CD14-positive monocyte (primary cell): ENCODE measurements at places on chromosomes 6 and 20.
A peak's percentile ranks its signal among the peaks of the same experiment; 100 is the strongest.

DNA sequence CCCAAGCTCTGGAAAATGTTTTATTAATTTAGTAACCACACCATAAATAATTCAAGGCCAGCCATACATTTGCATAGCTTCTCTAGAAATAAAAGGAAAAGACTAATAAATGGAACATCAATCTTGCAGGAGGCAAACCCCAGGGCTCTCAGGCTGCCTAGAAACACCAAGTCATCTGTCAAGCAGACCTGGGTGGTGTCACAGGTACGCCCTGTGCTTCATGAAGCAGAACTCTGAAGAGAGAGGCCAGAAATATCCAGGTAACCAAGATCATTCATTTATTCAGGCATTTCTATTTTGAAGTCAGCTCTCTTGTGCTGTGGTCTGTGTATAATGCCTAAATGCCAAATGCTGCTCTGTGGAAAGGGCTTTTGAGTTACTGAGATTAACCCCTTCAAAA, 45.3 kb upstream of the ARMH2 start:
- DNase-seq = no peak

DNA sequence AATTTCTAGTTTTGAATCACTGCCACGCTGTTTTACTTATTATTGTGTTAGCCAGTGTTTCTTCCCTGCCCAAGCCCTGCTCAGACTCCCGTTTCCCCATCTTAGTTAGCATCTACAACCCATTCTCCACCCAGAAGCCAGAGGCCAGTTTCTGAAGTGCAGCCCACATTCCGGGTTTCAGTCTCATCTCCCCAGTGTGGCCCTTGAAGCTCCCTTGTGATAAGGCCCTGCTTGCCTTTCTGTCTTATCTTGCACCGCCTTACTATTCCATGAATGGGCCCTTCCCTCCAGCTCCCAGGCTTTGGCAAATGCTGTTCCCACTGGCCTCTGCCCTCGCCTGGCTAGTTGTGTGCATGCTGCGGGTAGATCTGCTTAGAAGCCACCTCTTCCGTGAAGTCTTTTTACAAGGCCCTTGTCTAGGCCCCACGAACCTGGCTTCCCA, 41.1 kb downstream of the TOX2 start:
- DNase-seq = no peak

DNA sequence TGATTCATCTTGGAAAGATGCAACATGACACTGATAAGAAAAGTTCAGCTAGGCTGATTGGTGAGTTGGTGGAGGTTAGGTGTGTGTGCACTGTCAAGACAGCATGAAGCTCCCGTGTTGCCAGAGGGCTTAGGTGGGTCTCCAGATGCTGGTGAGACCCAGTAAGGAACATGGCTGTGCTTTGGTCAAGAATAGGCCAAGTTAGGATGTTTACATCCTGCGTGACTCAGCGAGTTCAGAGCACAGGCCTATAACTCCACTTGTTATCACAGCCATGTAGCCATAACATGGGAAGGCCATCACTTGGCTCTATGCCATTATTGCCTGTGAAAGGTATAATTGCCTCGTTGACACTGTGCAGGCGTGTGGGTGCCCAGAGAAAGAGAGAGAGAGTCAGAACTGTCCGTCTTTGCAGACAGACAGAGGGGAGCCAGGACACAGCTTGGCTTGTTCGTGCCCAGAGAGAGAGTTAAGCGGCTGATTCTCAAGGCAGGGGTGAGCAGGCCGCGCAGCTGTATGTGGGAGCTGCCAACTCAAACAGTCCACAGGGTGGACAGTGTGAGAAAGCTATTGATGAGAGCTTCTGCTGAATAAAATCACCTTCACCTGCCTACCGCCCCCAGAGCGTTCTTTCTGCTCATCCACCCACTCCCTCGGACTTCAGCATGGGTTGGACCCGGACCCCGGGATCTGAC, 43.5 kb downstream of the OR2B6 start:
- no peak for DNase-seq

GRCh38 chr20:33540427-33540826, 50.5 kb downstream of the CBFA2T2 start:
- DNase-seq = no peak

DNA sequence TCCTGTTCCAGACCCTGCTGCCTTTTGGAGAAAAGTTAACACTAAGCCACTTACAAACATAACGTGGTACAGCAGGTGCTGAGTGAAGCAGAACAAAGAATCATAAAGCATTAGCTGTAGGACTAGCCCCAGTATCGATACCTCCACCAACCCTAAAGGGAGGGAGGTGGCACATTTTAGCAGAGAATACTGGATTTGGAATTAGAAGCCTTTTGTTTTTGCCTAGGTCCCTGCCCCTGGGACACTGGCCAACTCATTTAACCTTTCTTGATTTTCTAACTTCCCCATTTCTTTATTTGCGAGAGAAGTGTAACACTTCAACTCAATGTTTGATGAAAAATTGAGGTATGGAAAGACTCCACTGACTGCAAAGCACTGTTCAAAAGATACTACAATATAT, 93.5 kb downstream of the B3GAT2 start:
- no peak for DNase-seq

DNA sequence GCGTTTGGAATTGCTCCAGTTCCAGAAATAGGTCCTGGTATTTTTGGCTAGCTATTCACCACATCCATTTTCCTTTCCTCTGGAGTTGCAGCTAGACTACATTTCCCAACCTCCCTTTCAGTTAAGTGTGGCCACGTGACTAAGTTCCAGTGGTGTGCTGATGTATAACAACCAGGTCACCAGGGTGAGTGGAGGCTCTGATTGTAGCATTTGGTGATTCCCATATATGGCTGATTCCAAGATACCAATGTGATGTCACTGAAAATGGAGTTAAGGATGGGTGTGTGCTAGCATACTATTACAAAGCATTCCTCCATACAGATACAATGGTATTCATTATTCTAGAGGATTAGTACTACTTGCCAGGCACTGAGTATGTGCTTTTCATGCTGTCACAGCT, 49.7 kb upstream of the STK35 start:
- DNase-seq = no peak

- DNase-seq = no peak
Observed at GRCh38 chr6:126926926-126927325, 191.5 kb upstream of the RSPO3 start.

- DNase-seq = no peak
Observed at GRCh38 chr20:17624551-17625245, 54.8 kb downstream of the DSTN start.

- peak; percentile 43 for DNase-seq
Observed at GRCh38 chr6:127516662-127517273, 2.4 kb downstream of the MTCL3 start.

DNA sequence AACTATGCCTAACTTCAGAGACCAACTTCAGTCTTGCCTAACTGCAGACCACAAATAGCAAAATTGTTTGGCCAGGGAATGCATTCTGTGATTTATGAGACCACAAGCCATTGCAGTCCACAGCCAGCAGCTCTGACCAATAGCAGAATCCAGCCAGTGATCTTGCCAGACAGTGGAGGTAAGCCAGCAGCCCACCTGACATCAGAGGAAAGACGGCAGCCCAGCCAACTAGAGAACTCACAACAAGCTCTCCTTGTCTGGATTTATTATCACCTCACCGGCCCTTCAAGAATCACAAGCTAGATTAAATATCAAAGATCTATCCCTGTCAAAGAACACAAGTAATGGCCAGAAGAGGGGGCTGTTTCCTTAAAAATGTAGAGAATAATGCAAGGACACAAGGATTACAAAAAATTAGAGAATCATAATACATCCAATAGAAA, 66.5 kb upstream of the SLC35F1 start:
- DNase-seq = no peak
